ENCODE measurements at places on chromosomes 1 and 21. TPM values are rescaled to one million over a fixed set of nuclear protein-coding genes. Genes with fewer than 3 reads are reported as not detected.
A peak's percentile ranks its signal among the peaks of the same experiment; 100 is the strongest.

Gene CRYAA
- not detected for total RNA-seq

- no peak for DNase-seq
Measured at GRCh38 chr1:46466477-46467182, 23.0 kb upstream of the DMBX1 start.

Gene CSMD2
- 0.28 TPM for total RNA-seq

DNA sequence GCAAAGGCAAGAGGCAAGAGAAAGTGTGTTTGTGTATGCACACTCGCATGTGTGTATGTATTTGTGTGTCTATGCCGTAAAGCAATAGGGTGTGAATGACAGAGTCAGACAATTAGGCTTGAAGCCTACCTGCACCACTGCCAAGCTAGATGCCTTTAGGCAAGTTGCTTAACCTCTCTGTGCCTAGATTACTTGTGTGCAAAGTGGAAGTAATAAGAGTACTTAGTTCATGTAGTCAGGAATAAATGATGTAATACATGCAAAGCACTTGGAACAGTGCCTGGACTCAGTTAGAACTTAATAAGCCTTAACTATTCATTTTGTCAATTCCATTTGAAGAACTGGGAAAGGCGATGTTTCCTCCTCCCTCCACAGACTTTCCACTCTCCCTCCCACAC lies 31.7 kb downstream of the LAMB3 start:
- no peak for DNase-seq

Gene VANGL2
- total RNA-seq = 6.3 TPM

Gene CD160
- 0.73 TPM for total RNA-seq

Gene CHD1L
- 34.9 TPM for total RNA-seq

GRCh38 chr1:87685311-87686135 lies 356.8 kb downstream of the LMO4 start:
- no peak for DNase-seq

- peak; percentile 45 for DNase-seq
Measured at GRCh38 chr1:20875198-20875973, 88.3 kb upstream of the HP1BP3 start.

DNA sequence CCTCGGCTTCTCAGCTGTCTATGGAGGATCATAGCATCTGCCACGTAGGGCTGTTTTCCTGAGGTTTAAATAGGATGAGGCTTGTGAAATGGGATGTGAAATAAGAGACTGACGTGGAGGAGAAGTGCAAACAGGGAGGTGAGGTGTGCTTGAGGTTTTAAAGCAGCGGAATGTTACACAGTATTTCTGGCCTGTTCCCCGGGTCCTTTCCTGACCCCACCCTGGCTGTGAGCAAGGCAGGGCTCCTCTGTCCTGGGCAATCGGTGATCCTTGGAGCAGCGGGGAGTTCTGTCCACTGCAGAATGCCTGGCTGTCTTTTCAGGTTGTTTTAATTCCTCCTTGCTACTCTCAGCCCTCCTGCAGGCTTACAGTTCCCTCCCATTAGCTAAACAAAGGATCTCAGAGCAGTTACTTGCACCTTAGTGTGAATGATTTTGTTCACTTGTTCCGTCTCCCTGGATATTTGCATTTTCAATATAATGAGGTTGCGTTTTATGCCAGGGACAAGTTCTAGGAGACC lies 38.6 kb downstream of the LHX4 start:
- no peak for DNase-seq

DNA sequence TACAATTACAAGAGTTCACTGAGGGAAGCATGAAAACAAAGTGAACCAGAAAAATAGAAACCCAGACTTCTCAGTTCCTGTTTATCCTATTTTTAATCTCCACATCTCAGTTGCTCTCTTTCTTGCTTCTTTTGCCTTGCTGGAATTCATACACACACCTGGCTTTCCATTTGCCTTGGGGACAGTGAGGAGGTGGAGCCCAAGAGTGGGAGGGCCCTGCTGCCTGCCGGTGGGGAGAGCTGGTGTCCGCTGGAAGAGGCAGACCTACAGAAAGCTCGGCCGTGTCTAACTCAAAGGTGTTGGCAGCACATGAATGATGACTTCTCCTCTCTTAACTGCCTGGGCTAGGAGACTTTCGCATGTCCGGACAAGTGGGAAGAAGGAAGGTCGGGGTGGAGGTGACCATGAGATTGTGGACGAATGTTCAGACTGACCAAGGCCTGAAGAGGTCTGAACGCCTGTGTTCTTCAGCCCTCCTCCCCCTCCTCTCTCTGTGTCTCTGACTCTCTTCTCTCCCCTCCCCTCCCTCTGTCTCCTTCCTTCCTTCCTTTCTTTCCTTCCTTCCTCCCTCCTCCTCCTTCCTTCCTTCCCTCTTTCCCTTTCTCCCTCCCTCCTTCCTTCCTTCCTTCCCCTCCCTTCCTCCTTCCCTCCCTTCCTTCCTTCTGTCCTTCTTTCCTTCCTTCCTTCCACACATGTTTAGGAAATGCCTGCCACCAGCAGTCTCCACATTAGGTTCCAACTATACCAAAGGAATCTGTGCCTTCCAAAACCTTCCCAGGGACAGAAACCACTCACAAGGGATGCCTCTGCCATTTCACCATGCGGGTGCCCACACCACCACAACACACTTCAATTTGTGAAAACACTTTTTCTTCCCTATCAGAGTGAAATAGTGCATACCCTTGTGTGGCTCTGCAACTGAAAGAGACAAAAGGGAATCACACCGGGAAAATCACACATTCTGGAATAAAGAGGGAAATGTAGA lies 157.3 kb upstream of the RUNX1 start:
- no peak for DNase-seq

Gene DSTYK
- 4.7 TPM for total RNA-seq

DNA sequence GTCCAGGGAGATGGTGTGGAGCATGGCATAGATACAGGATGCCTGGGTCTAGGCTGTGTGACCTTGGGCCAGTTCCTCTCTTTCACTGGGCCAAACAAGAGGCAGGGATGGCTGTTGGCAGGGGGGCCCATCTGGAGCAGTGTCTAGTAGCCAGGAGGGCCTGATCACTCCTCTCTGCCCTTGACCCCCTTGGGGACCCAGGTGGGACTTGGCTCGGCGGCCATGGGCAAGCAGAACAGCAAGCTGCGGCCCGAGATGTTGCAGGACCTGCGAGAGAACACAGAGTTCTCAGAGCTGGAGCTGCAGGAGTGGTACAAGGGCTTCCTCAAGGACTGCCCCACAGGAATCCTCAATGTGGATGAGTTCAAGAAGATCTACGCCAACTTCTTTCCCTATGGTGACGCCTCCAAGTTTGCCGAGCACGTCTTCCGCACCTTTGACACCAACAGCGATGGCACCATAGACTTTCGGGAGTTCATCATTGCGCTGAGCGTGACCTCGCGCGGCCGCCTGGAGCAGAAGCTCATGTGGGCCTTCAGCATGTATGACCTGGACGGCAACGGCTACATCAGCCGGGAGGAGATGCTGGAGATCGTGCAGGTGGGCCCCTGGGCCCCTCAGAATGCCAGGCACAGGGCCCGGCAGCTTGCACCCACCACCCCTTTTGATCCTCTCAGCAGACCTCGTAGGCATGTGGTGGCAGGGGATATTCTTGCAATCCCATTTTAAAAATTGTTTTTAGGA lies 2.6 kb downstream of the HPCA start:
- no peak for DNase-seq

Gene HRNR
- not detected for total RNA-seq

DNA sequence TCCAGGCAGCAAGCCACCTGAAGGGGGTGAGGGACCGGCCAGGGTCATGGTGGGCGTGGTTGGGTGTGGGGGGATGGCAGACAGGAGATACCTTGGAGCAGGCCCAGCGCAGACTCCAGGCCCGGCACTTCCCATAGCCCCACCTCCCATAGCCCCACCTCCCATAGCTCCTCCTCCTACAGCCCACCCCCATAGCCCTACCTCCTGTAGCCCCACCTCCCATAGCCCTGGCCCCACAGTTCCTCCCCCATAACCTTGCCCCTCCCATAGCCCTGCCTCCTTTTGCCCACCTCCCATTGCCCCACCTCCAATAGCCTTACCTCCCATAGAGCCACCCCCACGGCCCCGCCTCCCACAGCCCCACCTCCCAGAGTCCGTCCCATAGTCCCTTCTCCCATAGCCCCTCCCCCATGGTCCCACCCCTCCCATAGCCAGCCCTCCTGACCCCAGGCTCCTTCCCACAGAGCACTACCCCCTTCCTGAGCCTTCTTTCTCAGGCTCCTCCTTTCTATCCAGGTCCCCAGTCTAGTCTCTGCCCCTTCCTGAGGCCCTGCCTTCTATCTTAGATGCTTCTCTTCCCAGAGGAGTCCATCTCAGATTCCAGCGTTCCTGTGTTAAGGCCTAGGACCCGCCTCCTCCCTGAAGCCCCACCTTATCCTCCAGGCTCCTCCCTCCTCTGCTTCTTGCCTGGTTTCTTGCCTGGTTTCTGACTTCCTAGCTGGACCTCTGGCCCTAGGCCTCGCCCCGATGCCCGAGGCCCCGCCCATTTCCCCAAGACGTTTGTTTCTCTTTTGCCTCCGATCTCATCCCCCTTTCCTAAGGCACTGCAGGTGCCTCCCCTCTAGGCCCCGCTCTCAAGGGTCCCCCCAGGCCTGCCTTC lies 46.8 kb downstream of the PTPRU start:
- DNase-seq = peak; percentile 36

DNA sequence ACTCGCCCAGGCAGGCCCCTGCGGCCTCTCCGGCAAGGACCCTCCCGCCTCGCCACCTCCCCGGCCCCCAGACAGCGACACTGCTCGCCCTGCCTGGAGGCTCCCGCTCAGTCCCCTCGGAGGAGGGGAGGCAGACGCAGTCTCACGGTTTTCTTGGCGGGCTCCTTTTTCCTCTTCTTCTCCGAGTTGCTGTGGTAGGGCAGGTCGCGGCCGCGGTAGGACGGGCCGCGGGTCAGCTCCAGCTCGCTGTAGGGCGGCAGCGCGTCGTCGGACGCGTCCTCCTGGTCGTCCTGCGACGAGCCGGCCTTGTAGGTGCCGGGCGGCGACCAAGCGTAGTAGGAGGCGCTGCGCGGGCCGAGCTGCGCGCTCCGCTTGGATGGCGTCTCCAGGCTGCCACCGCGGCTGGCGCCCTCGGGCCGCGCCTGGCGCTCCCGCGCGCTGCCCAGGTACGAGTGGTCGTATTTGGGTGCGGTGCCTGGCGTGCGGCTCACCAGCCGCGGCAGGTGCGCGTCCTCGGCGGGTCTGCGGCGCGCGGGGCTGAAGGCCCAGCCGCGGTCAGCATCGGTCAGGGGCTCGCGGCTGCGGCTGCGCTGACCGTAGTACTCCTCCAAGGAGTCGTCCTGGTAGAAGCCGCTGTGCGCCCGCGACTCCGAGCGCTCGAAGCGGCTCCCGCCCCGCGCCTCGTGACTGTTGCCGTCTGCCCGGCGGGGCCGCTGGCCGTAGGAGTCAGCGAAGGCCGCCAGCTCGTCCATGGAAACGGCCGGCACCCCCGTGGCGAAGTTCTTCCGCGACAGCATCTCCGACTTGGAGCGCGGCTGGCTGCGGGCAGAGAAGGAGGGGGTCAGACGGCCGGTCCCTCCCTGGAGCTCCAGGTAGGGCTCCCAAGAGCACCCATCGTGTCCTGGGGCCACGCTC lies 44.8 kb upstream of the TADA1 start:
- no peak for DNase-seq

- no peak for DNase-seq
Measured at GRCh38 chr1:231584117-231584516, 42.5 kb upstream of the DISC1 start.

GRCh38 chr1:218383051-218383450 lies 37.9 kb downstream of the TGFB2 start:
- DNase-seq = no peak

DNA sequence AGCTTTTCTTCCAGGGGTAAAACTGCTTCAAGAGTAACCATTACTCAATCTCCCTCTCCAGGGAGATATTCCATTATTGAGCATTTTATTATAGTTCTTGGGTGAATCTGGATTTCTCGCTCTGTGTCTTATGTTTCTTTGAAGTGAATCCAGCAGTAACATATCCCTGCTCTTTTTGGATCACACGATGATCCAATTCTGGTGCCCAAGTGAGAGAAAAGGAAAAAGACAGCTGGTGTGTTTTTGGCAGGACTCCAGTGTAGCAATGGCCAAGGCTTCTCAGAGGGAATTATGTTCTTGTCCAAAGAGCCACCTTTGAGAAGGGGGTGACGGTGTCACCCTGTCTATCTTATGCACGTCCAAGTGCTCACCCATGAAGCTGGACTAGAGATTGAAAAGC lies 140.3 kb upstream of the ERRFI1 start:
- DNase-seq = no peak

Gene FCGR3B
- total RNA-seq = 0.58 TPM

DNA sequence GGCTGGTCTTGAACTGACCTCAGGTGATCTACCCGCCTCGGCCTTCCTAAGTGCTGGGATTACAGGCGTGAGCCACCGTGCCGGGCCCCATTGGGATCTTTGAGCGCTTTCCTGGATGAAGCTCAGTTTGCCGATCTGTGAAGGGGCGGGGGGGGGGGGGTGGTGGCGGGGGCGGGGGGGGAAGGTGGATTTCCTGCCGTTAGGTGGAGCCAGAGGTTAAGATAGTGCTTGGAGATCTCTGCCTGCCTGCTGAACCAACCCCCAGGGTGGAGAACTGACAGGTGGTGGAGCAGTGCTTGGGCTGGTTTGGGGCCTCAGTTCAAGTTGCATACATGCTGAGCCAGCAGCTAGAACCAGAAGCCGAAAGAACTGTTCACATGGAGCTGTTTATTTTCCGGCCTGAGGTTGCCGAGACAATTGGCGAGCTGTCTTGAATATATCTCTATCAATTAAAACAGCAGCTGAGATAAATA lies 1.7 kb downstream of the TMCC2 start:
- peak; percentile 48 for DNase-seq

- no peak for DNase-seq
Measured at GRCh38 chr1:192862271-192862670, 53.4 kb downstream of the RGS2 start.

Gene KRTAP23-1
- not detected for total RNA-seq

Gene CYP4Z1
- 0.14 TPM for total RNA-seq

- no peak for DNase-seq
Measured at GRCh38 chr21:43025636-43026180, 49.9 kb downstream of the CBS start.

DNA sequence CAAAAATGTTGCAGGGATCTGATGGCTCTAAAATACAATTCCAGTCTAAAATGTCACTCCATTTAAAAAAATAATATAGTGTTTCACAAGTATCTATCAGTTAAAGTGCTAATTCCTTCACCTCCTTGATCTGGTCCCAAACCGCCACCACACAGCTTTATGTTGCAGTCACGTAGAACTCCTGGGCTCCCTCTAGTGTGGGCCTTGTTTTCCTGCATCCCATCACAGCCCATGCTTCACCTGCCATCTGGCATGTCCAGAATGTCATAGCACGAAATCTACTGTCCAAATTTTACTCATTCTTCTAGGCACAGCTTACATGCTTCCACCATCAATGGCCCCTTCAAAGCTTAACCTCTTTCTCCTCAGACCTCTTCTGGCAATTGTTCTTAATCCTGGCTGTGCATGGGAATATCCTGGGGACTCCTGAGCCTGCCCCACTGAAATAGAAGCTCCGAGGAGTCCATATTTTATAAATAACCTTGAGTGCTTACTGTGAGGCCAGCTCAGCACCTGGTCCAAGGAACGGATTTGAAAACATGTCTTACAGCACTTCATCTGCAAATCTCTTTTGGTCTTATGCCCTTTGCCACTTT lies 15.5 kb downstream of the FYB2 start:
- DNase-seq = peak; percentile 44

DNA sequence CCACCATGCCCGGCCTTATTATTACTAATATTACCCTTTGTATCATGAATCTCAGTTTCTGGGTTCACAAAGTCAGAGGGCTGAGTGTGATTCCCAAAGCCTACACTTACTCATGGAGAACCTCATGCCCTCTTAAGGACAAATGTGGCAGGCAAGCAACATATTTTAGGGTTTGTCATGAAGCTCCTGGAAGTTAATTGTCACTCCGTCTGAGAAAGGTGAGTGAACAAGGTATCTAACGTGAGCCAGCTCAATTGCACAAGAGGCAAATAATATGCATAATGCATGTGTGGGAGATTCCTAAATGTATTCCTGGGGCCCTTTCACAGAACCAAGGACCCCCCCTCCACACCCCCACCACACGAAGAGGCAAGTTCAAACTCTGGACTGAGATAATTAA lies 10.1 kb upstream of the TIAM1 start:
- DNase-seq = no peak

All from left colon (tissue), 2 donors.